Stimulated activated CD8-positive, alpha-beta memory T cell treated with anti-CD3 and anti-CD28 coated beads, Interleukin-2, amount 100 ng/mL, for 48 hours (primary cell): ENCODE measurements at places on chromosomes 13 and 19.
A peak's percentile ranks its signal among the peaks of the same experiment; 100 is the strongest.

DNA sequence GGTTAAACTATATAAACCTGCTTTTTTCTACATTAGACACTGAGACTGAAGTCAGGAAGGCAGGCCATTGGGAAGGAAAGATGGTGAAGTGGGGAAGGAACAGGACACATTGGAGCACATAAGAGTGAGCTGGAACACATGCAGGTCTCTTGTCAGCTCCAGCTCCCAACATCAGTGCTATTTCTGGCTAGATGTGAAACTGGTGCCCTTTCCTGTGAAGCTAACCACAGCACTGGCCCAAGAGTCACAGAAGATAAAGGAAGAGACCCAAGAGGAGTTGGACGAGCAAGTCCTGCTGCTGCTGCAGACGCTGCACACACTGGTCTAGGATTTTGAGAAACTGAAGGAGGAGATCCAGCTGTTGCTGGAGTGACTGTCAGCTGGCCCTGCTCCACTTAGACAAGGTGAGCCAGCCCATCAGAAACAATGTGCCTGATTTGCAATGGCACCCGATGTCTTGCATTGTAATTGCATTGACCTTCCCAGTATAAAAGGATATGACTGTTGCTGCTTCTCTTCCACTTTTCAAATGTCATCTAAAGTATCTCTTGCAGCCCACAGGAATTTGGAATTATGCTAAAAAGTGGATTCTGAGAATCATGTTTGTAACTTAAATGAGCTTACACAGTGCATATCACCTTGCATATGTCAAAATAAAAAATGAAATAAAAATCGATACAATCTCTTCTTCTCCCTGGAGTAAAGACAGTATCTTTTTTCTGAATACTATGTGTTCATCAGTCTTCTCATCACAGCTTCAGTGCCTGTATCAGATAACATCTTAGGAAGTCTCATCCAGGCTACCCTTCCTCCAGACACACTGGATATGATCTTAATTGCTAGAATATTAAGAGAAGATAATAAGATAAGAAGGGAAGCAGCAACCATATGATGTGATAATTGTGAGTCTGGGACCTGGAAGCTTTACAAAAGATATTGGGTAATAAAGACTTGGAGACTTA, 230.7 kb upstream of the SPRY2 start:
- no peak for DNase-seq

- no peak for DNase-seq
Observed at GRCh38 chr13:51552027-51552426, 32.2 kb upstream of the WDFY2 start.

DNA sequence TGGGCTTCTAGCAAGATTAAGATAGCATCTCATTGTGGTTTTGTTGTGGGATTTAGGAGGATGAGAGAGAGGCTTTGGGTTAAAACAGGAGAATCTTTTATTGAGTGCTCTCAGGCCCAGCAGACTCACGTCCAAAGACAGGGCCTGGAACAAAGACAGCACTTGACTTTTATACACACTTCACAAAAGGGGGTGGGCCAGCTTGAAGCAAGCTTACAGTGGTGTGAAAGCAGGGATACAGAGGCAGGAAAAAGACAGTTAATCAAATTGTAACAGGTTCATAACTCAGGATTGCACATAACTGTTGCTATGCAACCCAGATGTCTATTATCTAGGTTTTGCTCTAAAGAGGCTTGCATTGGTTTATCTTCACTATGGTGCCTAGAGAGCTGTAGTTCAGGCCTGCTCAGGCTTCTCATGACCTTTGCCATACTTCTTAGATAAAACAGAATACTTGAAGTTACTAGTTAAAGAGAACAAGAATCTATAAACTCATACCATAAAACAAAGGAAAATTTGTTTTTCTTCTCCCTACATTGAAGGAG, 42.2 kb upstream of the CEACAM21 start:
- no peak for DNase-seq

DNA sequence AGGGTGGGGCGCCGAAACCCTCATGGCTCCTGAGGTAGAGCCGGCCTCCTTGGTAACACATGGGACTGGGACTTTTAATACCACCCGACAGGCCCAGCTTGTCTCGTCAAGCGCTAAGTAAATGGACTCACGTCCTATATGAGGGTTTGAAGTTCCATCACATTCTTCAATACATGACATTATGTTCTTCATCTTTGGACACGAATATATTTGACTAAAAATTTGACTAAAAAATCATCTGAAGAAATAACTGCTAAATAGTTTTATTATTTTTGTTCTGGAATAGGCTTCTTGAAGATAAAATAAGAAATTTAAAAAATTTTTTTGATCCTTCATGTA, 335 bp upstream of the ZNF607 start:
- no peak for DNase-seq

- no peak for DNase-seq
Observed at GRCh38 chr19:4555657-4556561, 3.6 kb downstream of the SEMA6B start.

DNA sequence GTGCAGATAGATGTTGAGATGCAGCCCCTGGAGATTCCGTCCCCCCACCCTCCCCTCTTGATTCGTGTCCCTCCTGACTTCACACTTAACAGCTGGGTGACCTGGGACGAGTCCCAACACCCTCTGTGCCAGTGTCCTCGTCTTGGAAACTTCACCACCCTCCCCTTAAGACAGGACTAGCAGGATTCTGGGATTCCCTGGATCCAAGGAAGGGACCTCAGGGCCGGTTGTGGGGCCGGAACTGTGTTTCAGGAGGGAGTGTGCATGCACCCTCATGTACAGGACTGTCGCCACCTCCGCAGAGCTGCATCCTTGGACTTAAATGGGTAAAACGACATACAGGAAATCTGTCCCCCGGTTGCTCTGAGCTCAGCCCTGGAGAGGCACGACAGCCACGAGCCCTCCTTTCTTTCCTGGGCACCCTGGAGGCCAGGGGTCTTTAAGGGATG, 990 bp downstream of the MYO9B start:
- no peak for DNase-seq

DNA sequence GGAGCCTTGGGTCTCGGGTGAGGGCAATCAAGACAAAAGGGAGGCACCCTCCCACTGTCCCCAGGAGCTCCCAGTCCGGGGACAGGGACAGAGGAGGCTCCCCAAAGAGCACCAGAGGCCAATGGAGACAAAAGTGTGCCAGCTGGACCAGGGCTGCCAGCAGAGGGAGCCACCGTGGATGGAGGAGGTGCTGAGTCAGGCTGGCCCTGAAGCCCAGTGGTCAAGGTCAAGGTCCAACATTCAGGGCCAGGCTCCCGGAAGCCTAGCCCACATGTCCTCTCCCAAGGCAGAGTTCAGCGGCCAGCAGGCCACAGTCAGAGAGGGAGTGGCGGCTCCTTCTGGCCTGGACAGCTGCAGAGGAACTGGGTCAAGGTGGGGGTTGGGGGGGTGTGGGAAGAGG, 8.4 kb downstream of the COL5A3 start:
- DNase-seq: no peak

GRCh38 chr13:73340069-73340468, 281.3 kb downstream of the KLF5 start:
- no peak for DNase-seq

GRCh38 chr13:64446372-64446771, 2783.8 kb downstream of the PCDH9 start:
- no peak for DNase-seq

DNA sequence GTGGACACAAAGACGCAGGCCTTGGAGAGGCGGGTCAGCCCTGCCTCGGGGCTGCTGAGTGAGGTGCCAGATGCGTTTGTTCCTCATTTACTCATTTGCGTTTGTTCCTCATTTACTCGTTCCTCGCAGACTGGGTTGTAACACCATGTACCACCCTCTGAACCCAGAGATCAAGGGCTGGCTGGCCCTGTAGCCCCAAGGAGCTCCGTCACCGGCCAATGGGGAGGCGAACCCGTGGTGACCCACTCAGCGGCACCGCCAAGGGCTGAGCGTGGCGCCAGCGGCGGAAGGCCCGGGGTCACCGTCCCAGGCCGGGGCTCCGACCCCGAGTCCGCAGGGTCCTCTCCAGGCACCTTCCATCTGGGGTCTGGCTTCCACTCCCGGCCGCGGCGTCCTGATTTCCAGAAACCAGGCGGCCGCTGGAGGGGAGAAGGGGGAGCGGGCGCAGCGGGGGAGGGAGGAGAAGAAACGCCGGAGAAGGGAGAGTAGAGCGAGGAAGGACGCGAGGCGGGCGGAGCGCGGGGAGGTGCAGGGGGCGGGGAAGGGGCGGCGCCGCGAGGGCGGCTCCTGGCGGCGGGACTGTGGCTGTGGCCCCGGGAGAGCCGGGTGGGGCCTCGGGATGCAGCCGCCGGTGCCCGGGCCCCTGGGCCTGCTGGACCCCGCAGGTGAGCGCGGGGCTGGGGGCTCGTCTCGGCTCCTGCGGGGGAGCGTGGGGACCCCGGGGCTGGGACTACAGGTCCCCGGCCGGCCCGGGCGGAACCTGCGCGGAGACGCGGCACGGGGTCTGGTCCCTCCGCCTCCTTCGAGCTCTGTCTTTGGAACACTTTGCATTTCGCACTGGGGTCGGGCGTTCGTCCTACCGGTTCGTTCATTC, at the start of gene TMEM255B:
TMEM255B (plus strand) TSS at position 576 of the 874 bp plus-strand sequence; CDS start at position 620, 44 bp downstream.
- peak; percentile 70 for DNase-seq

- no peak for DNase-seq
Observed at GRCh38 chr19:19526581-19527370, 1.9 kb upstream of the YJEFN3 start.
